Activated CD4-positive, alpha-beta T cell treated with anti-CD3 and anti-CD28 coated beads, Interleukin-2, amount 50 U/mL, for 48 hours (primary cell): ENCODE measurements at places on chromosomes 6 and 20.

DNA sequence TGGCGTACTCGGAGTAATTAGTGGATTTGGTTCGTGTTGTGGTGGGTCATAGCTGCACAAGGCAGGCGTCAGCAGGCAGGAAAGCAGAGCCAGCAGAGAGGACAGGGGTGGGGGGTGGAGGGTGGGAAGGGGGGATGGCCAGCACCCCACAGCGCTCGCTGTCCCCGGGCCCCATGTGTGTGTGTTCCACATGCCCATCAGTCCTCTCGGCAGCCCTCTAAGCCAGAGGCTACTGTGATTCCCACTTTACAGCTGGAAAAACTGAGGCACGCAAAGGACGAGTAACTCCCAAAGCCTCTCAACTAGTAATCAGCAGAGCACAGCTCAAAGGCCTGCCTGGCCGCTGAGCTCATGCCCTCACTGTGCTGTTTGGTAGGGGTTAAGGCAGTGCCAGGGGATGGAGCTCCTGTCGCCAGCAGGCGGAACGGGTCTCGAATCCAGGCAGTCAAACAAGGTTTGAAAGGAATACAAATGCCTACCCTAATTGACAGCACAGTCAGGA is 175.2 kb downstream of the ZDHHC14 start:
- DNase-seq = no peak

DNA sequence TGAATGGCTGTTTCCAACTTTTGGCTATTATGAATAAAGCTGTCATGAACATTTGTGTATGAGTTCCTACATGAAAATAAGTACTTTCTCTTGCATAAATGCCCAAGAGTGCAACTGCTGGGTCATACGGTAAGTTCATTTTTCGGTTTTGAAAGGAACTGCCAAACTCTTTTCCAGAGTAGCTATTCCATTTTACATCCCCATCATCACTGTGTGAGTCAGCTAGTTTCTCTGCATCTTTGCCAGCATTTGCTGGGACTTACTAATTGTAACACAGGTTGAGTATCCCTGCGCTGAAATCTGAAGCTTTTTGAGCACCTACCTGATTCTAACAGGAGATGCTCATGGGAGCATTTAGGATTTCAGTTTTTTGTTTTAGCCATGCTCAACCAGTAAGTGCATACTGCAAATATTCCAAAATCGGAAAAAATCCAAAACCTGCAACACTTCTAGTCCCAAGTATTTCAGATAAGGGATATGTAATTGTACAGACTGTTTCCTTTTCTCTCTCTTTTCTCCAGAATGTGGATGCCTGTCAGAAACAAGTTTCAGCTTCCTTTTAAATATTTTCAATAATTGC is 118.4 kb downstream of the DTNBP1 start:
- no peak for DNase-seq

- no peak for DNase-seq
Observed at GRCh38 chr20:49646126-49646525, 67.6 kb downstream of the B4GALT5 start.

- DNase-seq = no peak
Observed at GRCh38 chr6:64672651-64673050, 1034.4 kb downstream of the EYS start.

DNA sequence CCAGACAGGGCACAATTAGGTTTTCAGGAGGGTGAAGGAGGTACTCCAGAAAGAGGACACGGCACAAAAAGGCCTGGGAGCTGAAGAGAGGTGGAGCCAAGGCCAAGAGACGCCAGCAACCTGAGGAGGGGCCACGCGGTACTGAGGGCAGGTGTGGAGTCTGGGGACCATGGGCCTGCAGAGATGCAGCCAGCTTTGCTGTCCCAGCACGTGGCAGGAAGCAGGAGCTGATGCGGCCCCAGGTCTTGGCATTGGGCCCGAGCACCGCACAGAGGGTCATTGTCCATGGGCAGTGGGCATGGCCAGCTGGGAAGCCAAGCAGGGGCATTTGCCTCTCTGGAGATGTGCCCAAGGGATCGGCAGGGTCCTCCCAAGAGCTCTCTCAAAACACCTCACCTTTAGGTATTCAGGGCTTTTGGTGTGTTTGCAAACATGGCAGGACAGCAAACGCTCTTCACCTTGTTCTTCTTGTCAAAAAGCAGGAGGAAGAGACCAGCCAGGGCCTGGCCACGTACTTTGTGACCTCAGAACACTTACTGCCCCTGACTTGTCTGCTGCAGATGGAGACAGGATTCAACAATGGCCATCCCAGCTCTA is 1.4 kb upstream of the BPIFB1 start:
- DNase-seq = no peak

- DNase-seq = no peak
Observed at GRCh38 chr6:154536999-154537398, 26.5 kb upstream of the CNKSR3 start.

DNA sequence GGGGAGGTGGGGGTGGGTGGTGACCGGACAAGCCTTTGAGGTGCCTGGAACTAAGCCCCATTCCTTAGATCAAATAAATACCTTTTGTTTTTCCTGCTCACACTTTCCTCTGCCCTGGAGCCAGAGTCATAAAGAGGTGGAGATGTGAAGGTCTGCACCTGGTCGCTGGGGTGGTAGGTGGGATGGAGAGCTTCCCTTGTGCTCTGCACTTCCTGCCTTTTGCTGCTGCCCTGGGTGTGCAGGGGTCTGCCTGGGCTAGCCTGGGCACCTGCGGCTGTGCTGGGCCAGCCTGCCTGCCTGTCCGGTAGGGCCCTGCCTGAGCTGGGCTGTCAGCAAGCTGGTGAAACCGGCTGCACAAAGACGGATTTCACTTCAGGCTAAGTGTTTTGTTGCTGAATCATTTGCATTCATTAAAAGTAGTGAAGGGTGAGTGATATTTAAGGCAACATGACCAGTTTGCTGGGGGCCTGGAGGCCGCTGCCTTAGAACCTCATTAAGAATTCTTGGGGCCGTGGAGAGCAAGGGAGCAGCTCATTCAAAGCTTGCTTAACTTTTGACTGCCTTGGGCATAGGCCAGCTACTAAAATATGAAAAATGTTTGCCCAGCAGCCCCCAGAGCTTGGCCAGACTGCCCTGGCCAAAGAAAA is 20.5 kb downstream of the PTK7 start:
- DNase-seq = no peak

GRCh38 chr20:32727683-32728082 is 15.6 kb downstream of the COMMD7 start:
- no peak for DNase-seq
